ENCODE measurements at places on chromosomes 6 and 20.

DNA sequence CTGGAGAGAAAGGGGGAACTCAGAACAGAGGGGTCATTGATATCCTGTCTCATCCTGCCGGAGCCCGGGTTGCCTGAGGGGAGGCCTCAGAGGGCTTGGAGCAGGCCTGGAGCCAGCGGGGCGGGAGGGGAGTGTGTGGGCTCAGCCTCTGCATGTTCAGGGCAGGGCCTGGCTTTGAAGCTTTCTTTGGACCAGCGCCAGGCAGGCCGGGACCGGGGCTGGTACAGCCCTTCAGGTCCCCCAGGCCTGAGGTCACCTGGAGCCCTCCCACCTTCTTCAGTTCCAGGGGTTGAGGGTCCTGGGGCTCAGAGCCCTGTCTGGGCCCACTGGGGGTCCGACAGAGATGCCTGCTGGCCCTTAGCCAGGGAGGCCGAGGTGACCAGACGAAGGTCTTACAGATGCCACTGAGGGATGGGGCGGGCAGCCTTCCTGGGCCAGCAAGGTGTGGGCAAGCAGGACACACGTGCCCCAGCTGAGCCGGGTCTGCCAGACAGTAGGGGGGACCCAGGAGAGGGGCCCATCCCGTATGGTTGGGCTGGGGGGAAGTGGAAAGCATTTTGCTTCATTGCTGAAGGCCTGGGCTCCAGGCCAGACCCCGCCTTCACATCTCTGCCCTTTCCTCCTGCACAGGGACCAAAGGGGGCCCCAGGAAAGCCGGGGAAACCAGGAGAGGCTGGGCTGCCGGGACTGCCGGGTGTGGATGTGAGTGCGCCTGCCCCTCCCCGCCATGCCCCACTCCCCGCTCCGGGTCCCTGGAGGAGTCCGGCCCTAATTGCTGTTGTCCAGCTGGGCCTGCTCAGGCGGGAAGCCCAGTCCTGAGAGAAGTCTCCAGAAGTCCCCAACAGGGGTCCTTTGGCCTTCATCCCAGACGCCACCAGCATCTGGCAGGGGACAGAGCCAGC, 2.0 kb downstream of the COL9A3 start:
- H3K4me3 ChIP-seq, result no peak overlapping the region
- H3K36me3 ChIP-seq, result peaks cover 2% of the 10 kb centered on the region
- H3K4me1 ChIP-seq, result no peaks in the 10 kb centered on the region
- no peak for DNase-seq

DNA sequence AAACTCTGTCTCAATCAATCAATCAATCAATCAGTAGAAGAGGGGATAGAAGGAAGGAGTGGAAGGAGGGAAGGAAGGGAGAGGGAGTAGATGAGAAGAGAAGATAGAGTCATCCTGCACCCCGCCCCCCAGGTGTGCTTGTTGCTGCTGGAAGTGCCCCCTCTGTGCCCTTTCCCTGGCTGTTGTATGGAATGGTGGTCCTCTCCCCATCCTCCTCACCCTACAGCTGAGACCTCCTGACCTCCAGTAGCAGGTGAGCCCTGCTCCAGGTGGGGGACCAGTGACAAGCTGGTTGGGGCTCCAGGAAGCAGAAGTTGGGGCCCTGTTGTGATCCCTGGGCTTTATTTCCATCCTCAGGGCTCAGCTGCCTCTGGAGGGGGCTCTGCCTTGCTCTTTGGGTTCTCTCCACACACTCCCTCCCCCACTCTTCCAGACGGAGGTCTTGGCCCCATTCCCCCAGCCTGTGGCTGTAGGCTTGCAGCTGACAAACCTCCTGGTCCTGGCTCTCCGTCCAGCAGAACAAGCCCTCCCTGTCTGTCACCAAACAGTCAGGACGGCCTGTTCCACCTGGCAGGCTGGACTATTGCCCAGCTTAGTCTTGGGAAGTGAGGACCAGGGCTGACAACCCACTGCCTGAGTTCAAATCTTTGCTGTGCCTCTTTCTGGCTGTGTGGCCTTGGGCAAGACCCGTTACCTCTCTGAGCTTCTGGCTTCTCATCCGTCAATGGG, 26.0 kb upstream of the SCRT2 start:
- DNase-seq, result no peak
- no peaks in the 10 kb centered on the region for H3K36me3 ChIP-seq
- H3K4me3 ChIP-seq, result no peak overlapping the region
- H3K27ac ChIP-seq, result no peak overlapping the region
- peaks cover 2% of the 10 kb centered on the region for H3K27me3 ChIP-seq

- H3K36me3 ChIP-seq, result no peaks in the 10 kb centered on the region
- no peak overlapping the region for H3K4me3 ChIP-seq
- H3K4me1 ChIP-seq, result no peaks in the 10 kb centered on the region
- peaks cover 41% of the 10 kb centered on the region for H3K27me3 ChIP-seq
- DNase-seq, result no peak
- H3K27ac ChIP-seq, result no peak overlapping the region
Observed at GRCh38 chr6:138538390-138539031, 39.2 kb upstream of the NHSL1 start.

DNA sequence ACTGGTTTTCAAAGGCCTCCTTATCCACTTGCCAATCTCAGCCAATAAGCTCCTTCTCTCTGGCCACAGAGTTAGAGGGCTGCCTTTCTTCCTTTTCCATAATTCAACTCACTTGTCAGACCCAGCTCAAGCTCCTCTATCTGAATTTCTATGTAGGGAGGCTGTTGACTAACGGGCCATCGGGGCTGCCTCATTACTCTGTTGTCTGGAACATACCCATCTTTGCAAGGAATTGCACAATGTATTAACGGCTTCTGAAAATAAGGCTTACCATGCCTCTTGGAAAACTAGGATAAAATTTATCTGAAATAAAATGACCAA, 28.5 kb upstream of the KIF6 start:
- no peak overlapping the region for H3K4me3 ChIP-seq
- no peak for DNase-seq
- no peak overlapping the region for H3K27ac ChIP-seq
- H3K4me1 ChIP-seq, result no peaks in the 10 kb centered on the region

GRCh38 chr6:118514689-118515088, 33.4 kb upstream of the PLN start:
- H3K27ac ChIP-seq, result no peak overlapping the region
- no peak overlapping the region for H3K4me3 ChIP-seq
- DNase-seq, result no peak
- peaks cover 31% of the 10 kb centered on the region for H3K36me3 ChIP-seq
- peaks cover 4% of the 10 kb centered on the region for H3K4me1 ChIP-seq

DNA sequence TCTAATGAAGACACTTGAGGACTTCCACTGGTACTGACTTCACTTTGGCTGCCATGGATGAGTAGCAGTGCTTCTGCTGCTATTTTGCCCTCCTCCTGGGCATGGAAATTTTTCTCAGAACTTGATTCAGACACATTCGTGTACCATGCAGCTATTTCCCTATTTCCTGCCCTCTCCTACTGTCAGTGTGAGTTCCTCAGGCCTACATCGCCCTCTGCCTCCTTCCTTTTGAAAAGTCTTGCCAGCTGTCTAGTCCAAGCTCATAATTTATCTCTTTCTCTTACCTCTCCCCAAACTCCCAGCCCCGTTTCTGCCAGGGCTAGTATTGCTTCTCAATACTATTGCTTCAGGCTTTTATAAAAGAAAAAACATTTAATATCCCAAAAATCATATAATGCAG, 470.2 kb downstream of the ADGRB3 start:
- no peak overlapping the region for H3K27ac ChIP-seq
- H3K36me3 ChIP-seq, result no peaks in the 10 kb centered on the region
- no peak overlapping the region for H3K4me3 ChIP-seq
- H3K27me3 ChIP-seq, result no peaks in the 10 kb centered on the region
- DNase-seq, result no peak

- peaks cover 3% of the 10 kb centered on the region for H3K27me3 ChIP-seq
- H3K4me1 ChIP-seq, result no peaks in the 10 kb centered on the region
- H3K27ac ChIP-seq, result no peak overlapping the region
- DNase-seq, result no peak
- no peaks in the 10 kb centered on the region for H3K36me3 ChIP-seq
Observed at GRCh38 chr6:116429111-116429510, 32.1 kb upstream of the CALHM6 start.

DNA sequence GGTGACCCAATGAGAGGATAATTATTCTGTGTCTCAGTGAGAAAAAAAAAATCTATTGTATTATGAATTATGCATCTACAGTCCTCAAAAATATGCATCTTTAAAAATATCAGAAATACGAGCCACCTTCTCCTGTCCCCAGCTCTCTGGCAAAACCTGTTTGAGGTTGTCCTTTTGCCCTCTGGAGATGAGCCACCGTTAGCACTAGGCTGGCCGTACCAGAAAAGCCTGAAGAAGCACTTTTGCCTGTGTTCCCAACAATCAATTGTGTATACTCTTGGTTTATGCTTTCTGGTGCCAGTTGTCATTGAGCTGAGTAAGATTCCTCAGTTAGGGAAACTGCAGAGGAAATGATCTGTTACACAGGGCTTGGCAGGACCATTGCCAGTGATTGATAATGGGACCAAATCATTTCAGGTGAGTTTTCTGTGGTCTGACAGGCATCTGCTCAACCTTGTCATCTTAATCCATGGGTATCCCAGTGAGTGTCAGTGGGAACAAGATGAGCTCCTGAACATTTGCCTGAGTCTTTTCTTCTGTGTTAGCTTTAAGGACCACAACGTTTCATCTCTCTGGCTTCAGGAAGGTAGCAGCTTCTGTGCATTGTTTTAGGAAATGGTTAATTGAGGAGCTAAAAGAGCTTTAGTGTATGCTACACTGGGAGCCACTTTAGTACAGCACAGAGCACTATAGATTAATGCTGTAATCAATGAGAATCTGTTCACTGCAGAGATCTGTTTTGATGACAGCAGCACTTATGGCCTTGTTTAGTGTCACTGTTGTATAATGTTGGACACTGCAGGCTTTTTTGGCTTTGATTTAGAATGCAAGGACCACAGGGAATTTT, 330.1 kb downstream of the RIMS1 start:
- DNase-seq, result no peak
- no peak overlapping the region for H3K4me3 ChIP-seq
- H3K27me3 ChIP-seq, result peaks cover 1% of the 10 kb centered on the region
- no peaks in the 10 kb centered on the region for H3K4me1 ChIP-seq
- no peaks in the 10 kb centered on the region for H3K36me3 ChIP-seq
- no peak overlapping the region for H3K27ac ChIP-seq

DNA sequence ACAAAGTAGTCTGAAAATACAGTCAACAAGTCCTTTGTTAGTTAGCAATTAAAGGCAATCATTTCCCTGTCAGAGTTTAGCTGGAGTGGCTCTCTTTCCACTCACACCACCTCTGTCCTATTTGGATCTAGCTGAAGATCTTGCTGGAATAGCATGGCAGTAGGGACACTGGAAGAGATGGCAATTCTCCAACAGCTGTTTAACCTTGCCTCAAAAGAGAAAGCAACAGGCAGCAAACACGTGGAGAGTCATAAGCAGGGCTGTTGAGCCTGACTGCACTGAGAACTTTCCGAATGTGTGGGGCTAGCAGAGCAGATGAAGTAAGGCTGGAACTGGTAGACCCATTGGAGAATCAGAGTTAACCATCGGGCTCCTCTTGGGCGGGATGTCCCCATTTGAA, 38.0 kb upstream of the PRSS35 start:
- no peaks in the 10 kb centered on the region for H3K27me3 ChIP-seq
- no peaks in the 10 kb centered on the region for H3K36me3 ChIP-seq
- H3K4me1 ChIP-seq, result no peaks in the 10 kb centered on the region
- H3K27ac ChIP-seq, result no peak overlapping the region
- no peak overlapping the region for H3K4me3 ChIP-seq
- no peak for DNase-seq

DNA sequence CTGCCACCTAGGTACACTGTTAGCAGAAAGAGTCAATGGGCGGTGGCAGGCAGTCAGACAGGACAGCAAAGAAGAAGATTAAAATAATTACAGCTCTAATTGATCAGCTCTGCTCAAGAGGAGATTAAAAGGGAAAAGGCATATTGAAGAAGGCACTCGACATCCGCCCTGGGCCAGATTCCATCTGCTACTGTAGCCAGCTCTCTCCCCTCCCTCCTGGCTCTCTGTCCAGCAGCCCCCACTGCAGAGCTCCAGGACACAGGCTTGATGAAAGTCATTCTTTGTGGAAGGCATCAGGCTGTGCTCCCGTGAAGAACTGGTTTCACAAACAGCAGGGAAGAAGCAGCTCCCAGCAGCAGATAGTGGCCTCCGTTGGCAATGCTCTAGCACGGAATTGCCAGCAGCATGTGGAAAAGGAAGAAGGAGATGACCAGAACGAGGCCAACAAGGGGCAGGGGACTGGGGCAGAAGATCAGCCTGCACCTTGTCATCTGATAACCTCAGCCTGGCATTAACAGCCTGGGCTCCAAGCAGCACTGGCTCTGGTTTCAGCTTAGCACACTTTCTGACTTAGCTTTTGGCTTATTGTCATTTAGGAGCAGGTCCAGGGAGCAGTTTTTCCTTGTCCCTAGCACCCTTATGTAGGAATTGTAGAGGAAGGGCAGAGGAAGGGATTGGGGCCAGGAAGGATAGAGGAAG, 465.9 kb downstream of the KIF16B start:
- H3K4me1 ChIP-seq, result no peaks in the 10 kb centered on the region
- H3K4me3 ChIP-seq, result no peak overlapping the region
- H3K36me3 ChIP-seq, result no peaks in the 10 kb centered on the region
- DNase-seq, result no peak

- no peaks in the 10 kb centered on the region for H3K27me3 ChIP-seq
- peaks cover 13% of the 10 kb centered on the region for H3K36me3 ChIP-seq
- no peak for DNase-seq
- H3K4me3 ChIP-seq, result no peak overlapping the region
- H3K27ac ChIP-seq, result no peak overlapping the region
Observed at GRCh38 chr6:57190140-57190539, 18.0 kb downstream of the BAG2 start.
